ENCODE measurements at places on chromosomes 1 and 21.

DNA sequence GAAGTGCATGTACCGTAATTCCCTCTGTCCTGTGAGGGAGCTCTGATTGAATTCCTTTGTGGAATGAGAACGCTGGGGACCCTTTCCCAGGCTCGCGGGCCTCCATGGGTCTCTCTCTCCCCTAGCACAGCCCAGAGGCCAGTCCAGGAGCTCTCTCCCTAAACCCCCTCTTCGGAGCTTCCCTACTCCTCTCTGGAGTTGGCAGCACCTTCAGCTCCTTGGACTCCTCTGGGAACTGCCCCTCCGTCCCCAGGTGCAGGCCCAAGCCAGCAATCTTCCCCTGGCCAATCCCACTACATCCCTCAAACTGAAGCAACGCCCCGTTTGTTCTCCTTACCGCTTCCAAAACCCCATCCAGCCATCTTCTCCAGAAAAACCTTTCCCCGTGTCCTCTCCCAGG, 10.5 kb upstream of the SYNC start:
- DNase-seq, result no peak

GRCh38 chr1:227604446-227604845, 41.1 kb downstream of the ZNF678 start:
- no peak for DNase-seq

DNA sequence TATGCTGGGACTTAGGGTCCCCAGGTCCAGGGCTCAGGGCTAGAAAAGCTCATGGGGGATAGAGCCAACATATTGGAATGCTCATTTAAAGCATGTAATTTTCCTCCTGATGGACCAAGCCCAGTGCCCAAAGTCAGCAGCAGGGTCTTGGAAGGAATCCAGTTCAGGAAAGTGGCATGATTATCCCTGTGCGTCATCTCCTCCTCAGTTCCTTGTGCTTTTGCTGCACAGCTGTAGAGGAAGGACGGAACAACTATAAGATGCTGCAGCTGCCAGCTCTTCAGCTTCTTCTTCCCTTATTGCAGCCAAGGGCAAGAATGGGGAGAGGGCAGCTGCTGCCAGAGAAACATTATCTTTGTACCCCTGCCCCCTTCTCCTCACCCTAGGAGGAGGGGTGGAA, 58.4 kb downstream of the OVGP1 start:
- DNase-seq, result no peak

DNA sequence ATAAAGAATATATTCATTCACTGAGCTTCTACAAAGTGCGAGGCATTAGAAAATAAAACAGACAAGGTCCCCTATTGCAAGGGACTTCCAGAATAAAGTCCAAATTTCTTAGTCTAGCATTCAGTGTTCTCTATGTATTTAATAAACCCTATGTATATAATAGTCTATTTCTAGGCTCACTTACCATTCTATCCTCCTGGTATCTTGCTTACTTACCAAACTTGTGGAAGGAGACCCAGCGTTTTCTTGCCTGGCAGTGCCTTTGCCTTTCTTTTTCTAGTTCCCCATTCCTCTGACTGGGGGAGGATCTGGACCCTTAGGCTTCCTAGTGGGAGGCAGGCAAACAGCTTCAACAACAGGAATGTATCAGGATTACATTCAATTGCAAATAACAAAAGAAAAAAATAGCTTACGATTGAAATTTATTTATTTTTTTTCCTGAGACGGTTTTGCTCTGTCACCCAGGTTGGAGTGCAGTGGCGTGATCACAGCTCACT, 690 bp upstream of the RNF19B start:
- DNase-seq, result no peak

DNA sequence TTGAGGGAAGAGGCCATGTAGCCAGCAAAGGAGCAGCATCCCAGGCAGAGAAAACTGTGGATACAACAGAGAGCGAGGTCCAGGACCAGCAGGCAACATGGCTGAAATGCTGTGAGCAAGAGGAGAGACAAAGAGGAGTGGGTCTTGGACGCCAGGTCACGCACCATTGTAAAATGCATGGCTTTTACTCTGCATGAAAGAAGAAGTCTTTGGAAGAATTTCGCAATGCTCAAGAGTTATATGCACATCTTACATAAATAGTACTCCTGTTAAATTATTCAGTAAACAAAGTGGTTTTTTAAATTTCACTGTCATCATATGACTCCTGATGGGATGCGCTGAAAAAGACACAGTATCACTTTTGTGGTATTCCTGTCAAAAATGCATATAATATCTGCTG, 3.5 kb downstream of the CD244 start:
- DNase-seq, result no peak

DNA sequence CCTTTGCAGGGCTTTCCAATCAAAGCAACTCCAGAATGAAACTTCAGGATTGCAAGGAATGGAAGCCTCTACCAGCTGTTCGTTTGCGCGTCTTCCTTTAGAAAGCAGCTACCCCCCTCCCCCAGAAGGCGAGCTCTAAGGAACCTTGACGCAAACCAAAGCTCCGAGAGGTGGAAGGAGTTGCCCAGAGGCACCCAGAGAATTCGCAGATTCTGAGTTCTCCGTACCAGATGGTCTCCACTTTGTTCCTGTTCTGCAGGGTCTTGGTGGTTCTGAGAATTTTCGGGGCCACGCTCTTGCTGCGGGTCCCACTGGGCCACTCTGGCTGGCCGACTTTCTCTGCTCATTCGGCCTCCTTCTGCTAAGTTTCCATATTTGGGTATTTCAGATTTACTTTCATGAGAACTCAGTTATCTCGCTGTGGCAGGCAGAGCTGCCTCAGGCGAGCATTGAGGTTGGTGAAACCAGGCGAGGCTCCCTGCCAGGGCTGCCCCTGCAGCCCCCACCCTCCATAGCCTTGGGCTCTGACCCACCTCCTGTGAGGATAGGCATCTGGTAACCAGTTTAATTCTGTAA, 801 bp downstream of the TRAF5 start:
- no peak for DNase-seq

- no peak for DNase-seq
Measured at GRCh38 chr1:16076031-16076864, 2.8 kb upstream of the FAM131C start.

DNA sequence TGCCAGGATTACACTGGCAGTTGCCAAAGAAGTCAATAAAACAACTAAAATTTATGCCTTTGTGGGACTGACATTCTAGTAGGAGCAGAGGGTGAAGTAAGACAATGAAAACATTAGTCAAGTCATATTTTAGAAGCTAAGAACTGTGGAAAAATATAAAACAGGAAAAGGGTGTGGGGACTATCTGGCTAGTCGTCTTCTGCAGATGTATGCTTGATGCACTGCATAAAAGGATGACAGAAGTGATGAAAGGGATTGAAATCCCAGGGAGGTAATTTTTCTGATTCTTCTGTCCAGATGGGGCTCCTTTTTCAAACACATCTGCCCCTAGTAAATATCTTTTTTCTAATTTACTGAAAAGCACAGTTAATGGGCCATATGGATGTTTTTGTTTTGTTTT, 706.3 kb downstream of the ADGRL2 start:
- DNase-seq, result no peak

All from DMS 273 treated with DMSO at 0.1 percent for 48 hours (cell line).